ENCODE measurements at places on chromosomes 4 and X.

GRCh38 chr4:112502871-112503270, 13.1 kb downstream of the NEUROG2 start:
- DNase-seq: no peak

- no peak for DNase-seq
Observed at GRCh38 chr4:156963419-156963818, 8.2 kb downstream of the PDGFC start.

GRCh38 chrX:115324194-115324593, 34.7 kb downstream of the LUZP4 start:
- DNase-seq: no peak

DNA sequence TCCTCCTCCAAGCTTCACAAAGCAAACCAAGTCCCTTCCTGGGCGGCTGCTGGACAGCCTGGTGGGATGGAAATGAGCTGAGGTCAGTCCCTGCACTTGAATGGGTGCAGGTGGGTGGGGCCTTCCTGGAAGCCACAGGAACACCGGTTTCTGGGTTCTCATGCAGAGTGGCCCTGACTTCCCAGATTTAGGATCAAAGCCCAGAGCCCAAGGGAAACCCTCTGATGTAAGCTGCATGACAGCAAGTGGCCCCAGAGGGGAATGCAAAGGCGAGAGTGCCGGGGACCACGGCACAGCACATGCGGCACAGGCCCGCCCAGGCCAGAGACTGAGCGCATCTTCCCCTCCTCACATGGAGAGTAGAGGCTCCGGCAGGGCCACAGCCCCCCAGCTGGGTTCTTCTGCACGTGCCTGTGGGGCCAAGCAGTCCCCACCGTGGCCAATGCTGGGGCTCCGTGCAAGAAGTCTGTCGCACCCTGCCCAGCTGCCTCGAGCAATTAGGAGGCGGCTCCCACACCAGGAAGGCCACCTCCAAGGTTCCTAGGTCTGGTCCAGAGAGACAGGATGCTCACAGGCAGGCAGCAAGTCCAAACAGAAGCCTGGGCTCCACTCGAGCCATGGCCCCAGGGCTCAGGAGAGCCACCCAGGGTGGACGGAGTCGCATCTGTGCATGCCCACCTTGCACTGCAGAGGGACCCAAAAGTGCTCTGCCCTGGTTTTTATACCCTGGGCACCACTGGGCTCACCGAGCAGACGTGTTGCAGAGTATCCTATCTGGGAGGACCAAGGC, 83.0 kb downstream of the HTRA3 start:
- no peak for DNase-seq

DNA sequence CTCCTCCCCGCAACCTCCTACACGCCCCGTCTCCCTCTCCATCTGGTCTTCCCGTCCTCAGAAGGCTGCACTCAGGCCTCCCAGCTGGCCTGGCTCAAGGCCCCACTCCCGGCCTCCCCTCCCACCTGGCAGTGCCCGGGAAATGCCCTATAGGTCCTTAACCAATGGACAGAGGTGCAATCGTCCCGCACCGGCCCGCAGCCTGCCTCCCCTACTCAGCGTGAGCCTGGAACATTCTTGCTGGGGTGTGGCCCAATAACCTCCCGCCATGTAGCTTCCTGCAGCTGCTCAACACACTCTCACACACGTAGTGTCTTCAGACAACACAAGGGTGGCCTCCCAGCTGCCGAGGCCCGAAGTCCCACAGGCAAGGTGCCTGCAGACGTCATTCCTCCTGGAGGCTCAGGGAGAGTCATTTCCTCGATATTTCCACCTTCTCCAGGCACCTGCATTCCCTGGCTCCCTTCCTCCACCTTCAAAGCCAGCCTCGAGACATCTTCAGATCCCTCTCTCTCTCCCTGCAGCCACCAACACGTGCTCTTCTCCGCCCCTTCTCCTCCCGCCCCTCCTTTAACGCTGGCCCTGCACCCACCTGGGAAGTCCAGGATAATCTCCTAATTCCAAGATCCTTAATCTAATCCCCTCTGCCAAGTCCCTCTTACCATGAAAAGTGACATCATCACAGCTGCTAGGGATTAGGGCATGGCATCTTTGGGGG, 56.2 kb downstream of the ADRA2C start:
- DNase-seq: no peak

GRCh38 chr4:152462047-152462446, 73.8 kb downstream of the FBXW7 start:
- DNase-seq: no peak

DNA sequence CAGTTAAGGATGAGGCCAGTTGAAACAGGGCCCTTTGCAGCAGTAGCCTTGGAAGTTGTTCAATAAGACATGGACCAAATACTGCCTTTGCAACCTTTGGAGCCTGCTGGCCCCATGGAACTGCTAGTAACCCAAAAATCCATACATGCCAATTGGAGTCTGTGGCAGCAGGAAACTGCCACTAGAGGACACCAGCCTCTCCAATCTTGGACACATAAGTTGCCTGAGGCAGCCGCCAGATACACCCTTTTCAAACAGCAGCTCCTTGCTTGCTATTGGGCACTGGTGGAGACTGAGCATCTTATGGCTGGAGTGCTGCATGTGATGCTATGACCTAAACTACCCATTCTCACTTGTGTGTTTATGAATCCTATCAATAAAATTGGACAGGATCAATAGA, 14.8 kb upstream of the LAP3 start:
- no peak for DNase-seq

DNA sequence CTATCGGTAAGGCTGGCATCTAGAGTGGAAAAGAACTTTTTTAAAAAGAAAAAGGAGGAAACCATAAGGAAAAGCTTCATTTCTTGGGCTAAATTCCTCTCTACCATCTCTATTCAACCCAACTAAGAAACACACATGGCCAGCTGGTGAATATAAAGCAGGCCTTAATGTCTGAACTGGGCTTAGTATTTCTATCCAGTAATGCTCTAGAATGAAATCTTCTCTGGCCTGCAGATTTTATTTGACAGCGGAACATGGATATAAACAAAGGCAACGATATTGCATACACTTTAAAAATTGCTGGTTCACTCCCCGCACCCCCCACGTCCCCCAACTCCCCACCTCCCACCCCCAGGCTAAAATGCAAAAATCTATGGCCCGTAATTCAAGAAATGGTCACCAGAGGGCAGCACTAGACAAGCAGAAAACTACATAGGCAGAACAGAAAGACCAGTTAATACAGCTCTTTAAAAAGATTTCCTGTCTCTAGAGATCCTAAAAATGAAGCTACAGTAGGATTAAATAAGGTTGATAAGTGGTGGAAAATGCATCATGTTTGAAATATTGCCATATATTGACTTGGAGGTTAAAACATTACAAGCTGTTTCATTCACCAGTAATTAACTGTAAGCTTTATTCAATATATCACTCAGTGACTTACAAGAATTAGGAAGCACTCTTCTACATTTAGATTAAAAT, 155.2 kb upstream of the GALNT7 start:
- DNase-seq: peak; percentile 9

DNA sequence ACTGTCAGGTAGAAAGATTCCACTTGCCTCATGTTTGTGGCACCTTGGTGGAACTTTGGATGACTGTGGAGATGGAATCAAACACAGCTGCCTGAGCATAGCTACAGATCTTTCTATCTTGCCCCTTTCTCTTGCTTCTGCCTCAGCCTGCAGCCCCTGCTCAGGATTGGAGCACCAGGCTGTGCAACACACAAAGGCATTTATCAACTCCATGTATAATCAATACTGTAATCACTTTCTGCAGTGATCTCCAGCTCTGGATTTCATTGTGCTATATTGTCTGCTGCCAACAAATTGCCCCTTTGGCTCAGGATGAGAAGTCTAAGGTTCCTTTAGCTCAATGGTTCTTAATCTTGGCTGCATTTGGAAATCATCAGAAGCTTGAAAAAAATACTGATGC, 86.3 kb upstream of the PRPS1 start:
- no peak for DNase-seq

GRCh38 chr4:6154875-6155274, 45.5 kb downstream of the JAKMIP1 start:
- DNase-seq: no peak

DNA sequence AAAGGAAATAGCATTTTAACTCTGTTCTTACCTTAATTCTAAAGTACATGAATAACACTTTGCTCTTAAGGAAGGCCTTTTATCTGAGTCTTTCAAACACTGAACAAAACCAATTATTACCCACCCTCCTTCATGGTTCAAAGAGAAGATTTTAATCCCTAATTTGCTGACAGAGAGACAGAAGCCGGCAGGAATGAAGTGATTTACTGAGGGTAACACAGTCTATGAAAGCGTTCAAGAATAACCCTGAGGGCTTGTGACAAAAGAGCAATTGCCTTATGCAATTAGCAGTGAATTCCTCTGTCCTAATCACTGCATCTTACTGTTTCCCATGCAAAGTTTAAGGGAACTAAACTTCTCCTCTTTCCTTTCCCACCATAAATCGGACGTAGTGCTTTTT, 144.1 kb downstream of the PACRGL start:
- no peak for DNase-seq

DNA sequence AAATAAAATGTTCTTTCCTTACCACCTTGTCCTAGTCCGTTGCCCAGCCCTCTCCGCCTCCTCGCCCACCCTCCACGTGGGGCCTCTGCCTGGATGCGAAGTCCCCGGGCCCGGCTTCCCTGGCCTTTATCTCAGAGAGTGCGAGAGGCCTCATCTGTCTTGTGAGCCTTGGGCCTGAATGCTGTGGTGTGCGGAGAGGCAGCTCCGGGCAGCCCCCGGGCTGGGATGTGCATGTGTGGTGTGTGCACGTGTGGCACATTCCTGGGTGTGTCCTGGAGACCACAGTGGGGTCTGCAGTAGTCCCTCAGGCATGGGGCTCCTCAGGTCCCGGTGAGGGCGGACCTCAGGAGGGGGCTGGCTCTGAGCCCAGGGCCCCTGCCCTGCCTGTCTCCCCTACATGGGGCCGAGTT, 31.4 kb downstream of the DOK7 start:
- no peak for DNase-seq

DNA sequence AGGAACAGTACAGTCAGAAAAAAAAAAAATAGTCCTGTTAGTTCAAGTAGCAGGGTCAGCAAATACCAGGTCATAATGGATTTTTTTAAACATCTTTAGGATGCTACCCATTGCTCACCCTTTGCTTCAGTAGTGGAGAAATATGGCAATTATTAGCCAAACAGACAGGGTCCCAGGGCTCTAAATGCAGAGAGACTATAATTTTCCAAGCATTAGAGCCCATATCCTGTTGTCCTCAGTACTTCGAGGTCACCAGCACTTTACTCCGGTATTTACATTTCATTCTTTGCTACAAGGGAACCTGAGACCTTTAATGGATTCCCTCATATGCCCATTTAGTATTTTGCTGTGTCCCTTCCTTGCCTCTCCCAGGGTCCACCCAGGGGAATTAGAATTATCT, 1562.9 kb upstream of the TENM3 start:
- no peak for DNase-seq

DNA sequence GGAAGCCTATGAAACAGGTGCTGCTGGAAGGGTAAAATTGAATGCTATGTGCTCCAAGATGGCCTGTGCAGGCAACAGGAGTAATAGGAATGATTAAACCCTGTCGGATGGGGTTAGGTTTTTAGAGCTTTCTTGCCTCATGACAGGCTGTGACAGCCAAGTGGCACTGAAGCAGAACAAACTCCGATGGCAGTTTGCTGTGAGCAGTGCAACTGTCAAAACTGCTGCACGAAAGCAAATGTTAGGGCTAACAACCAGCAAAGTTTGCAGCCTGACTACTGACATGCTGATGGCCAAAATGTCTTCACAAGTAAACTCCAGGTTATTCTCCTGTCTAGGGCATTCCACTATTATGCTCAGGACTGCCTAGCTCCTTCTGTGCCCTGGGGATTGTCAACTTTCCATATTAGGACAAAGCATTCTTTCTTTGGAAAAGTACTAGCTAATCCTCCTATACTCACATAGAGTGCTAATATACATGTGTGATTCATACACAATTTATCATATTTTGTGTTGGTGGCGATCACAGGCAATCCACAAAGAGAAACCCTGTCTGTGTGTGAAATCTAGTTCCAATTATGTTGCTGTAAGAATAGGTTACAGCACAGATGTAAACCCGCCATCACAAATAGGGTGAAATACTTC, 486.6 kb upstream of the TENM3 start:
- no peak for DNase-seq

DNA sequence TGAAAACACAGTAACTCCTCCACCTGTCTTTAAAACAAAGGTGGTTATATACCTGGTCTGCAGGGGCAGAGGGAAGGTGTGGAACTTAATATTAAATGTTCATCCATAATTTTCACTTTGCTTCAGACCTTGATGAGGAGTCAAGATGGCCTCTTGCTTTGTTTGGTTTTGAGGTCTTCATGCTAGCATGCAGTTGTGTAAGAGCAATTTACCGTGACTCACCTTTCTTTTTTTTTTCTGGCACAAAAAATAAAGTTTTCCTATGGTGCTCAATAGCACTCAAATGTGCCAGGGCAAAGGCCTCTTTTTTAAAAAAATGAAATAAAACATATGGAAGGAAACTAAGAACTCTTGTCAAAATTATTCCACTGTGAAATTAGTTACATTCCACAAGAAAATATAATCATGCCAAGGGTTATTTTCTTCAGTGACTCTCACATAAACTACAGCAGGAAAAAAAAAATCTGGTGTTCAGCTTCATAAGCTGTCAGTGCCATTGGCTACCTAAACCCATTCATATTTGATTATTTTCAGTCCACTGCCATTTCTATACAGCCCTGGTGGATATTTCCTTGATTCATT, 128.2 kb downstream of the SLC7A11 start:
- DNase-seq: no peak

DNA sequence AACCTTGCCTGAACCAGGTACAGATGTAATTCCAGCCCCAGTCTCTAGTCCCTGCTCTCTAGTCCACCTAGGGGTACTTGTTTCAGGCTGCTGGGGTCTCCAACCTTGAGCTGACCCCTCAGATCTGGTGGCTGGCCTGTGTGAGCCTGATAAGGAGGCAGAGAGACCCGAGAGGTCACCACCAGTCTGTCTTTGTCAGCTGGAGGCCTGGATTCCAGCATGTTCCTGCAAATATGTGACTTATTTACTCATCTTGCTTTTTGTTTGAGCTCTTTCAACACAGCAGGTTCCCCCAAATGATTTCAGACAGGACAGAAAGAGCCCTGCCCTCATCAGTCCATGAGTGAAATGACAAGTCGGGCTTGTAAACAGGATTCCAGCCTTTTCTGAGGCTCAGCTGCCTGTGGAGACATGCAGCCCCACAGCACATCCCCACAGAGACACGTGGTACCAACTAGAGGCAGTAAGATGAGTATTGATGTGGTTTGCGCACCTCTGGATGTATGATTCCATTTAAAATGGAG, 37.5 kb upstream of the STK26 start:
- DNase-seq: no peak

DNA sequence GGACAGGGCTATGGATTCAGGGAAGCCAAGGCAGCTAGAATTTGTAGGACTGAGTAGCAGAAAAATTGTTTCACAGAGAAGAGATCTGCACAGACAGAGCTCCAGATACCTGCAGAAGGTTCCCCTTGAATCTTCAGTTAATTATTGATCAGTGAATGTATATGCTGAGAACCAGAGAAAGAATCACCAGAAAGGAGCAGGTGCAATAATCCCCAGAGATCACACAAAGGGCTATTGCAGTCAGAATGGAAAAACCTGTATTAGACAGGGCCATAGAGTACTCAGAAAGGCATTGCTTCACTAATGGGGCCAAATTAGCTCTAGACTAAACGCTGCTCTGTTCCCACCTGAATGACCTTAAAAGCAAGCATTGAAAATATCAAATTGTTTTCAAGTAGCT, 35.5 kb upstream of the SMAD1 start:
- DNase-seq: no peak
